ENCODE measurements at places on chromosomes 7 and 10. TPM values are rescaled to one million over a fixed set of nuclear protein-coding genes. Genes with fewer than 3 reads are reported as not detected.

The AKR1C2 gene
- 354 TPM for total RNA-seq

The ITIH5 gene
- 7.8 TPM for total RNA-seq

The TMEM196 gene
- not detected for total RNA-seq

The CDNF gene
- 8.6 TPM for total RNA-seq

The UNCX gene
- total RNA-seq: not detected

The ZNF800 gene
- total RNA-seq: 37.3 TPM

- no peak overlapping the region for H3K4me3 ChIP-seq
- no peak overlapping the region for H3K27ac ChIP-seq
- no peaks in the 10 kb centered on the region for H3K36me3 ChIP-seq
Measured at GRCh38 chr10:48784031-48784430, 99.4 kb downstream of the WDFY4 start.

GRCh38 chr7:34451183-34451582 is 206.8 kb upstream of the NPSR1 start:
- no peak for DNase-seq
- no peaks in the 10 kb centered on the region for H3K4me1 ChIP-seq
- no peaks in the 10 kb centered on the region for H3K36me3 ChIP-seq
- H3K4me3 ChIP-seq: no peak overlapping the region

- no peak for DNase-seq
- H3K4me3 ChIP-seq: no peak overlapping the region
- H3K27ac ChIP-seq: no peak overlapping the region
Measured at GRCh38 chr10:19783721-19784120, 32.5 kb upstream of the PLXDC2 start.

DNA sequence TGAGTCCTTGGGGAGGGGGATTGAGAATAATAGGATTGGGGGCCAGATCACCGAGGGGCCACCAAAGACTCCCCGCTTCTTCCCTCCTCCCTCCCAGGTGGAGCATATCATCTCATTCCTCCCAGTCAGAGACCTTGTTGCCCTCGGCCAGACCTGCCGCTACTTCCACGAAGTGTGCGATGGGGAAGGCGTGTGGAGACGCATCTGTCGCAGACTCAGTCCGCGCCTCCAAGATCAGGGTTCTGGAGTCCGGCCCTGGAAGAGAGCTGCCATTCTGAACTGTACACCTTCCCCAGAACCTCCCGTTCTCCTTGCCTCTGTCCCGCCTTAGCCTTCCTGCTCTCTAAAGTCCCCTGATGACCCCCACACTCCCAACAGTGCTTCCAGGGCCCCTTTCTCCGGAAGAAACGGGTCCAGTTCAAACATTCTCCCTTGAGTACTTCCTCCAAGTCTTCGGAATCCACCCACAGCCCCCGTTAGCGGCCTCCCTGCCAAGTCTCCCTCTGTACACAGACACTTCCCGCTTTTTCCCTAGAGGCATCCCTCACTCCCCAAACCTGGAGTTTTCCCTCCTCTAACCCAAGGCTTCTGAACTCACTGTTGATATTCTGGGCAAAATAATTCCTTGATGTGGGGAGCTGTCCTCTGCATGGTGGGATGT is 4.1 kb downstream of the FBXO24 start:
- no peak for DNase-seq
- no peaks in the 10 kb centered on the region for H3K36me3 ChIP-seq

- no peak overlapping the region for H3K4me3 ChIP-seq
- no peaks in the 10 kb centered on the region for H3K4me1 ChIP-seq
Measured at GRCh38 chr7:94888551-94888950, 18.8 kb upstream of the PPP1R9A start.

- no peaks in the 10 kb centered on the region for H3K27me3 ChIP-seq
- no peak overlapping the region for H3K4me3 ChIP-seq
- no peaks in the 10 kb centered on the region for H3K36me3 ChIP-seq
- no peaks in the 10 kb centered on the region for H3K4me1 ChIP-seq
Measured at GRCh38 chr10:87734987-87735827, 75.5 kb downstream of the PAPSS2 start.

GRCh38 chr10:11724938-11725776 is 17.0 kb upstream of the ECHDC3 start:
- DNase-seq: no peak
- no peaks in the 10 kb centered on the region for H3K36me3 ChIP-seq
- no peaks in the 10 kb centered on the region for H3K27me3 ChIP-seq
- no peak overlapping the region for H3K4me3 ChIP-seq
- H3K27ac ChIP-seq: no peak overlapping the region
- H3K4me1 ChIP-seq: no peaks in the 10 kb centered on the region

GRCh38 chr10:61984803-61985418 is 83.4 kb downstream of the ARID5B start:
- no peak overlapping the region for H3K4me3 ChIP-seq
- no peak for DNase-seq
- peaks cover 7% of the 10 kb centered on the region for H3K4me1 ChIP-seq
- no peaks in the 10 kb centered on the region for H3K36me3 ChIP-seq
- H3K27me3 ChIP-seq: no peaks in the 10 kb centered on the region

DNA sequence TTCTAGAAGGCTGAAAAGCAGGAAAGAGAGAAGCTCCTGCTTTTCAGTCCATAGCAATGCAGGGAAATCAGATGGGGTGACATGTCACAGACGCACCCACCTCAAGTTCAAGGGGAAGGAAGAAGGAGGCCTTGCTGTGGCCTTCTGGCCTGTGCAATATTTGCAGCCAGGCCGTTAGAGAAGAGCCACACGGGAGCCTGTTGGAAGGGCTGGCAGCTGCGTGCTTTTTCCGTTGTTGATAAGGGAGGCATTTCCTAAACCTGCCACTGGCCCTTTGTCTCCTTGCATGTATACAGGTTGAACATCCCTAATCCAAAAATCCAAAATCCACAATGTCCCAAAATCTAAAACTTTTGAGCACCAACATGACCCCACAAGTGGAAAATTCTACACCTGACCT is 492.5 kb upstream of the ZMIZ1 start:
- H3K36me3 ChIP-seq: no peaks in the 10 kb centered on the region
- no peaks in the 10 kb centered on the region for H3K27me3 ChIP-seq
- H3K4me1 ChIP-seq: no peaks in the 10 kb centered on the region
- no peak overlapping the region for H3K27ac ChIP-seq

GRCh38 chr7:24715171-24715570 is 42.1 kb downstream of the GSDME start:
- H3K36me3 ChIP-seq: no peaks in the 10 kb centered on the region
- H3K27me3 ChIP-seq: no peaks in the 10 kb centered on the region
- H3K27ac ChIP-seq: no peak overlapping the region
- peaks cover 8% of the 10 kb centered on the region for H3K4me1 ChIP-seq
- no peak overlapping the region for H3K4me3 ChIP-seq
- DNase-seq: no peak

DNA sequence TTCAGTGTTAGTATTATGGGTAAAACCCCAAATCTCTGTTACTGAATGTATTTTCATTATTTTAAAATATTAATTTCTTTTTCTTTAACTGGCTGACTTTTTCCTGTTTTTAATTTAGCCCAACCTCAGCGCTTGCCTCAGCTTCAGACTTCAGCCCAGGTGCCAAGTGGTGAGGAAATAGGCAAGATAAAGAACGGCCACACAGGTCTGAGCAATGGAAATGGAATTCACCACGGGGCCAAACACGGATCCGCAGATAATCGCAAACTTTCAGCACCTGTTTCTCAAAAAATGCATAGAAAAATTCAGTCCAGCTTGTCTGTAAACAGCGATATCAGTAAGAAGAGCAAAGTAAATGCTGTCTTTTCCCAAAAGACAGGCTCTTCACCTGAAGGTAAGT is 57.5 kb downstream of the MDFIC start:
- no peaks in the 10 kb centered on the region for H3K27me3 ChIP-seq
- H3K36me3 ChIP-seq: no peaks in the 10 kb centered on the region
- peaks cover 32% of the 10 kb centered on the region for H3K4me1 ChIP-seq
- peak; percentile 78 for DNase-seq

GRCh38 chr10:85862771-85863170 is 503.8 kb downstream of the GRID1 start:
- H3K27ac ChIP-seq: no peak overlapping the region
- H3K4me3 ChIP-seq: no peak overlapping the region
- no peaks in the 10 kb centered on the region for H3K36me3 ChIP-seq
- no peak for DNase-seq
- no peaks in the 10 kb centered on the region for H3K27me3 ChIP-seq
- H3K4me1 ChIP-seq: peaks cover 4% of the 10 kb centered on the region

- H3K4me3 ChIP-seq: no peak overlapping the region
- H3K4me1 ChIP-seq: no peaks in the 10 kb centered on the region
- no peaks in the 10 kb centered on the region for H3K27me3 ChIP-seq
- H3K27ac ChIP-seq: no peak overlapping the region
Measured at GRCh38 chr7:116434820-116435341, 64.7 kb upstream of the CAV2 start.

DNA sequence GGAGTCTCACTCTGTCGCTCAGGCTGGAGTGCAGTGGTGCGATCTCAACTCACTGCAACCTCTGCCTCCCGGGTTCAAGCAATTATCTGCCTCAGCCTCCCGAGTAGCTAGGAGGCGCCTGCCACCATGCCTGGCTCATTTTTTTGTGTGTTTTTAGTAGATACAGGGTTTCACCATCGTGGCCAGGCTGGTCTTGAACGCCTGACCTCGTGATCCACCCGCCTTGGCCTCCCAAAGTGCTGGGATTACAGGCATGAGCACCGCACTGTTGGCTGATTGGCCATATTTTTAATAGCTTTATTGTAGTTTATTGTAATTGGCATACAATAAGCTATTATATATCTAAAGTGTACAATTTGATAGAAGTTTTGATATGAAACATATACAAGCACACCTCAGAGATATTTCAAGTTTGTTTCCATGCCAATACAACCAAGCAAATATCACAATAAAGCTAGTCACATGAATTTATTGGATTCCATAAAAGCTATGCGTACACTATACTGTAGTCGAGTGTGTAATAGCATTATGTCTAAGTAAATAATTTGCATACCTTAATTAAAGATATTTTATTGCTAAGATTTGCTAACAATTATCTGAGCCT is 5.6 kb downstream of the PLEKHS1 start:
- H3K27ac ChIP-seq: no peak overlapping the region
- H3K4me3 ChIP-seq: no peak overlapping the region
- H3K36me3 ChIP-seq: no peaks in the 10 kb centered on the region
- no peaks in the 10 kb centered on the region for H3K27me3 ChIP-seq

DNA sequence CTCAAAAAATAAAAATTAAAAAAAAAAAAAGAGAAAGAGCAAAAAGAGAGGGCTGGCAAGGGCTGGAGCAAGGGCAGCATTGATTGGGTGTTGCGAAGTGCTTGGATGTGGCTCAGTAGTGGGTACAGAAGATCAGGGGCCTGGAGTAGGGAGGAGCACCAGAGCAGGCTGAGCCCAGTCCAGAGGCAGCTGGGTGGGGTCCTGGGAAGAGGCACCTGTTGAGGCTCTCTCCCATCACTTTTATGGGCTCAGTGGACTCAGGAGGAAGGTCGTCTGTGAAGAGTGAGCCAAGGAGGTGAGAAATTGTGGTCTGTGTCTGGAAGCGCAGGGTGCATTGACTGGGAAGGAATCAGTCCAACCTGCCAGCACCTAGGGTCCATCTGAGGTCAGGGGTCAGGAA is 11.8 kb upstream of the ZMIZ2 start:
- DNase-seq: no peak
- H3K4me1 ChIP-seq: no peaks in the 10 kb centered on the region
- no peaks in the 10 kb centered on the region for H3K36me3 ChIP-seq
- H3K27me3 ChIP-seq: no peaks in the 10 kb centered on the region
- no peak overlapping the region for H3K27ac ChIP-seq

DNA sequence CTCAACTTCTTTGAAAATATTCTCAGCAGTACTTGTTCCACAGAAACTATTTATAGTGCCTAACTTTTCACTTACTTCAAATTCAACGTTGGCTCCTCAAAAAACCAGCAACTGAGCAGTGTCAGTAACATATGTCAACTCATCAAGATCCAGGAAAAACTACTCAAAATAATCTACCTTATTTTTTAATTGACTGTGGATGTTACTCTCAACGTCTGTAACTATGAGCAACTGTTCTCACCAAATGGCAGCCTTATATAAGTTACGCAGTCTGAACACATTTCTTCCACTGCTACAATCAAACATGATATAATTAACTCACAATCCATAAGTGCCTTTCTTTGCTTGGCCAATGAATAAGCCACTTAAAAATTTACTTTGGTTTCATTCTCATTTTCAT is 77.8 kb downstream of the SP8 start:
- H3K4me1 ChIP-seq: no peaks in the 10 kb centered on the region
- H3K27ac ChIP-seq: no peak overlapping the region
- no peaks in the 10 kb centered on the region for H3K27me3 ChIP-seq
- H3K4me3 ChIP-seq: no peak overlapping the region
- H3K36me3 ChIP-seq: no peaks in the 10 kb centered on the region

DNA sequence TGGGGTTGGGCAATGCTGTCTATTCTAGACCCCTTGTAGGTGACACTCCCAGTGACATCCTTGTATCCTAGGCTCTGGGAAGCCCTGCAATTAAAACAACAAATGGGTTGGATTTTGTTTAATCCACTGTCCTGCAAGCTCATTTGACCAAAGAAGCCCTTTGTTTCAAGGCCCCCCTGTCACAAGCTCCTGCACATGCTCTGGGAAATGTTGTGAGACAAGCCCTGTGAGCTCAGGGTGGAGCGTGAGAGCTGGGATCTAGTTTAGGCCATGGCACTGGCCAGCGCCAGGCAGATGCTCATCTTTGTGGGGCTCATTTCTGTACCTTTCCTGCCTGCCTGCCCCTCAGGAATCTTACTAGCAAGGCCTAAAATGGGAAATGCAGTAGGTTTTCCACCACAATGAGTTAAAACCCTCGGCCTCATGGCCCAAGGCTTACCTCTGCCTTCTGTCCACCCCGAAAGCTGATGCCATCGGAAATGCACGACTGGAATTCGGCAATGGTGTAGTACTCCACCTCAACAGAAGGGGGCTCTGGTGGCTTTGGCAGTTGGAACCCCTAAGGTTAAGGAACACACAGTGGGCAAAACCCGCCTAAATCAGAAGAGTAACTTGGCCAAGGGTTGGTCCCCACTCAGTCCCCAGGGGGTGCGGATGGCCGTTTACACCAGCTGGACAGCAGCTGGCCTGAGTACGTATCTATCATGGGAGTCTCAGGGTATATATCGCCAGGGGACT is 112.0 kb downstream of the NEURL1 start:
- peaks cover 6% of the 10 kb centered on the region for H3K4me1 ChIP-seq
- peaks cover 7% of the 10 kb centered on the region for H3K36me3 ChIP-seq
- DNase-seq: peak; percentile 72
- no peak overlapping the region for H3K27ac ChIP-seq
- H3K27me3 ChIP-seq: no peaks in the 10 kb centered on the region

DNA sequence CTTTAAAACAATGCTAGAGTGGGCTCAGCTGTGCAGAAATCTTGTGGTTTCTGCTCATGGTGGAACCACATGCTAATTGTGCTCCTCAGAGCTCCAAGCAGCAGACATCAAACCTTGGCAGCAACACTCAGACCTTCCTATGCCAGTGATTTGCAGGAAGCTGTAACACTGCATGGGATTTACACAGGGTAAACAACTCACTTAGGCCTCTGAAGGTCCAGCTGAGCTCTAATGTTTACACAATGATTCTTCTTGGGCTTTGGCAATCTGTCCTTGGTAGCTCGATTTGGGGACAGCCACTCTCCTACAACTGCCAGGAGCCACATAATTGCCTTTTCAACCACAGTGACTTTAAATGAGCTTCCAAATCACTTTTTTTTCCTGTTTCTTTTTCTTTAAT is 97.7 kb upstream of the PDLIM1 start:
- H3K27ac ChIP-seq: peak overlapping the region; percentile 77
- H3K27me3 ChIP-seq: no peaks in the 10 kb centered on the region
- H3K4me3 ChIP-seq: no peak overlapping the region
- no peak for DNase-seq
- H3K36me3 ChIP-seq: no peaks in the 10 kb centered on the region
- peaks cover 27% of the 10 kb centered on the region for H3K4me1 ChIP-seq

All from gastrocnemius medialis (tissue), 4 donors.